ENCODE measurements at places on chromosomes 11 and 22. TPM values are rescaled to one million over a fixed set of nuclear protein-coding genes. Genes with fewer than 3 reads are reported as not detected.

DNA sequence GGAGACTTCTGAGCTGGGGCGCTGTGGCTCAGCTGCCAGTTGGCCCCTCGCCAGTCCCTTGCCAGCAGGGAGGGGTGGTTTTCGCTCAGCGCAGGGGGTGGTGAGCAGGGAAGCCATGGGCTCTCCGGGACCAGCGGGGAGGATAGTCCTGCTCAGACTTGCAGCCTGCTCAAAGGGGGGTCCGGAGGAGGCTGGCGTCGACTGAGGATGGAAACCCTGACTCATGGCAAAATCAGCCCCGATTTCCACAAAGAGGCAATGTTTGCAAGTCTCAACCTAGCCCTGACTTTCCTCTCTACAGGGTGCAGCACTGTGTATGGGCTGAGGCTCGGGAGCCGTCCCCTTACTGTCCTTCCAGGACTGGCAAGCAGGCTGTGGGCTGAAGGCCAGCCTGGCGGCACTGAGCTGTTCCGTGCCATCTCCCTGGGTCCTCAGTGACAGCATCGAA, 35.1 kb downstream of the FBLN1 start:
- H3K4me1 ChIP-seq: no peaks in the 10 kb centered on the region
- no peak for DNase-seq

- H3K4me3 ChIP-seq: no peak within 1 kb of the TSS
- H3K4me1 ChIP-seq: no peaks in the 10 kb centered on the region
- H3K36me3 ChIP-seq: no peaks in the 10 kb centered on the region
These were observed at the start of gene OR2AG2 for GRCh38 chr11:6771926-6772893. TSS of gene OR2AG2 (minus strand) at chr11:6771976. CDS start at chr11:6768957, 3,019 bp downstream.

DNA sequence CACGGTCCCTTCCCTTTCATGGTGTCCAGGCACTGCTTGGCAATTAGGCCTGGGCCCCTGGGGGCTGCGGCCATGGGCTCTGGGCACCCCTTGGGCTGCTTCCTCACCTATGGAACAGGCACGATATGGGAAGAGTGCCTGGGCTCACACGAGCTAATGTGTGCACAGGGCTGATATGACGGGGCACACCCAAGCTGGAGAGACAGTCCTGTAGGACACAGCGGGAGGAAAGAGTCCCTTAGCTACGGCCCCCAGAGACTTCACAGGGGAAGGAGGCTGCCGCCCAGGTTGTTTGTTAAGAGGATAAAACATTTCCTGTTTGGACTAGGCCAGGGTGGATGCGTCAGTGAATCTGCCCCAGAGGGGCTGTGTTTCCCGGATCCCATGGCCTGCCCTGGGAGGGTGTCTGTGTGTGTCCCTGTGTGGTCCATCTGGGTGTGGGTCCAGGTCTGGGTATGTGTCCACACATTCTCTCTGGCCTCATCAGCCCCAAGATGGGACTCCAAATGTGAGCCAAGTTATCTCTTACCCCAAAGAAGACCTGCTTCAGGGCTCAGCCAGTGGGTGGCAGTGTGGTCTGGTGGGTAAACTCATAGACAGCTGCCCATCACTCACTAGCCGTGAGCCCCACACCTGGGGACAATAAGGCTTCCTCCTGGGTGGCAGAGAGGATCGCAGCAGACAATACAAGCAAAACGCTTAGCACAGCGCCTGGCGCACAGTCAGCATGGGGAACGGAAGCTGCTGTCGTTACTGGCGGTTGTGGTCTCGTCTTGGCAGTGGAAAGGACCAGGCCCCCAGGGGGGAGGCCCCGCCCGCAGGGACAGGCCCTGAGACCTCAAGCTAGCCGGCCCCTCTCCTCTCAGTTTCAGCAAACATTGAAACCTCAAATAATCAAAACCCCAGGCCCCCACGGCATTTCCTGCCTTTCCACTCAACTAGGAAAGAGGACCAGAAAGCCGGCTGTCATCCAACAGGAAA, 3.2 kb upstream of the EMID1 start:
- H3K27ac ChIP-seq: peak overlapping the region; percentile 63
- H3K36me3 ChIP-seq: no peaks in the 10 kb centered on the region
- H3K4me3 ChIP-seq: no peak overlapping the region
- peak; percentile 73 for DNase-seq
- H3K27me3 ChIP-seq: no peaks in the 10 kb centered on the region
- H3K4me1 ChIP-seq: peaks cover 5% of the 10 kb centered on the region

DNA sequence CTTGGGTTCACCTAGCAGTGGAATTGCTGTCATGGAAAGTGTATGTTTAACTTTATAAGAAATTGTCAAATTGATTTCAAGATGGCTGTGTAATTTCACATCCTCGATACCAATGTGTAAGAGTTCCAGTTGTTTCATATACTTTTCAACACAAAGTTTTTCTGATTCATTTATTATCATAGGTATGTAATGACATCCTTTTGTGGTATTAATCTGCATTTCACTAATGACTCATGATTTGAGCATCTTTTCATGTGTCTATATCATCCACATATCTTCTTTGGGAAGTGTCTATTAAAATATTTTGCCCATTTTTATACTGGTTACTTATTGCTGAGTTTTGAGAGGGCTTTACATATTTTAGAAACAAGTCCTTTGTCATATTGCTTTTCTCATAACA, 17.0 kb upstream of the GLYATL1B start:
- H3K27me3 ChIP-seq: no peaks in the 10 kb centered on the region
- no peak for DNase-seq
- no peaks in the 10 kb centered on the region for H3K4me1 ChIP-seq
- no peak overlapping the region for H3K4me3 ChIP-seq

DNA sequence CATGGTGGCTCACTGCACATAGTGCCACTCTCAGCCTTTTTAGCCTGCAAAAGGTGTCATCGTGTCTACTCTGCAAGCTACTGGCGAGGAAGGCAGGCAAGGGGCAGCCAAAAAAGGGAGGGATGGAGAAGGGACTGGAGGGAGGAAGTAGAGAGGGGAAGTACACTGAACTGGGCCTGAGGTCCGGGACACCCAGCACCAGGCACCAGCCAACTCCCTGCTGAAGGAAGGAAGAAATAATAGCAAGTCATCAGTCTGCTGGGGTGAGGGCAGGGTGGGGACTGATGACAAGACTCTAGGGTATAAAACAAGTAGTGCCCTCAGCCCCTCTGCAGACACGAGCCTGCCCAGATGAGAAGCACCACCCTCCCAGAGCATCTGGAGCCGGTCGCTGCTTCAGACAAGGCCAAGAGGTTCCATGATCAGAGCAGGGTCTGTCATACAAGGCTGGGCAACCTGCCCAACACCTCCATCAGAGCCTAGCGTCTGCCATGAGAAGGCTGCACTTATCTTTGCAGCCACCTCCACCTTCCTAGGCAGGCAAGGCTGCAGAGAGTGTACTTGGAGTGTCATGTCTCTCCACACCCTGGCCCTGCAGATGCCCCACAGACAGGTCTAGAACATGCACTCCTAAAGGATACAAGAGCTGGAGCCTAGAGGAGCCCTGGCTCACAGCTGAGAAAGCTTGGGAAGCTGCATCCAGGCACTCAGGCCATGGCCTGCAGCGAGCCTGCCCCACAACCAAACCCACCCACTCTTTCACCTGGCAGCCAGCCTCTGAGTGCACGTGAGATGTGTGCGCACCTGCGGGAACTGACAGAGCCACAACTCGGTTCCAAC, 9.0 kb upstream of the COMT start:
- H3K27me3 ChIP-seq: no peaks in the 10 kb centered on the region
- DNase-seq: peak; percentile 78

GRCh38 chr22:35894937-35895708, 133.5 kb downstream of the RBFOX2 start:
- H3K27ac ChIP-seq: no peak overlapping the region
- H3K4me3 ChIP-seq: no peak overlapping the region
- no peaks in the 10 kb centered on the region for H3K36me3 ChIP-seq
- H3K27me3 ChIP-seq: no peaks in the 10 kb centered on the region
- peaks cover 1% of the 10 kb centered on the region for H3K4me1 ChIP-seq

The APOC3 gene
- 608 TPM for total RNA-seq

The CENPM gene
- 0.17 TPM for total RNA-seq

- no peak overlapping the region for H3K27ac ChIP-seq
- no peaks in the 10 kb centered on the region for H3K36me3 ChIP-seq
- no peak overlapping the region for H3K4me3 ChIP-seq
- H3K4me1 ChIP-seq: peaks cover 6% of the 10 kb centered on the region
- no peaks in the 10 kb centered on the region for H3K27me3 ChIP-seq
These were observed 4.3 kb downstream of the LRRC51 start for GRCh38 chr11:72084965-72085364.

The PPP2R1B gene
- 316 TPM for total RNA-seq

The LTO1 gene
- 8.3 TPM for total RNA-seq

The GPHA2 gene
- not detected for total RNA-seq

The XKR3 gene
- total RNA-seq: not detected

- H3K4me1 ChIP-seq: peaks cover 13% of the 10 kb centered on the region
- no peaks in the 10 kb centered on the region for H3K36me3 ChIP-seq
- no peak overlapping the region for H3K27ac ChIP-seq
- DNase-seq: no peak
- no peaks in the 10 kb centered on the region for H3K27me3 ChIP-seq
These were observed 639.1 kb downstream of the BRD1 start for GRCh38 chr22:49188591-49188990.

GRCh38 chr11:43927925-43928707, 14.3 kb upstream of the C11orf96 start:
- H3K36me3 ChIP-seq: no peaks in the 10 kb centered on the region
- peak overlapping the region; percentile 18 for H3K27ac ChIP-seq
- no peaks in the 10 kb centered on the region for H3K27me3 ChIP-seq
- DNase-seq: no peak

The APOL4 gene
- total RNA-seq: 1.5 TPM

DNA sequence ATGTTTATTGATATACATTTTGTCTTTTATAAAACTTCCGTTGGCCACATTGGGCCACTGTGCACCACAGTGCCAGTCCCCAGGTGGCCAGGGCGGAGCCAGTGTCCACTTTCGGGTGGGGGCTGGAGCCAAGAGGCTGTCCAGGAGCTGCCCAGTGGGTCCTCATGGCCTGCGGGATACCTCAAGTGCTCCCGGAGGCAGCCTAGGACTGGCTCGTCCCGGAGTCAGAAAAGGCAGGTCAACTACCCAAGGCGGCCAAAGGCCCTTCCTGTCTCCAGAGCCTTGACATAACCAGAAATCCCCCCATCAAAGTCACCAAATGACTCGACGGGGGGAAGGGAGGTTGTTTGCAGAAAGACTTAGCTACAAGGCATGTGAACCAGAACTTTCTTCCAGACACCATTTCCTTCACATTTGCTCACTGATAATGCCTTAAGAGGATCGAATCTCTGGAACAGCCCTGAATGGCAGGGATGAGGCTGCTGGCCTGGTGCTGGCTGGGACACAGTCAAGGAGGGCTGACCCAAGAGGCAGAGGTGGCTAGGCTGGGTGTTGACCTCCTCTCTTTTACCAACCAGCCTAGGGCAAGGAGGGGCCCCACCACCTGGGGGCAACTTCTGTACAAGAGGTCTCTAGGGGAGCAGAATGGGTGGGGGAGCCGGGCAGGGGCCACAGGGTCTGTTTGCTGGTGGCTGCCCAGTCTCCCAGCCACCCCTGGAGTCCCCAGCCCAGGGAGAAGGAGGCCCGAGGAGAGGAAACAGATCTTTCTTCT, 8.4 kb downstream of the MRGPRF start:
- no peak overlapping the region for H3K4me3 ChIP-seq
- H3K36me3 ChIP-seq: no peaks in the 10 kb centered on the region
- H3K27ac ChIP-seq: no peak overlapping the region
- DNase-seq: no peak

DNA sequence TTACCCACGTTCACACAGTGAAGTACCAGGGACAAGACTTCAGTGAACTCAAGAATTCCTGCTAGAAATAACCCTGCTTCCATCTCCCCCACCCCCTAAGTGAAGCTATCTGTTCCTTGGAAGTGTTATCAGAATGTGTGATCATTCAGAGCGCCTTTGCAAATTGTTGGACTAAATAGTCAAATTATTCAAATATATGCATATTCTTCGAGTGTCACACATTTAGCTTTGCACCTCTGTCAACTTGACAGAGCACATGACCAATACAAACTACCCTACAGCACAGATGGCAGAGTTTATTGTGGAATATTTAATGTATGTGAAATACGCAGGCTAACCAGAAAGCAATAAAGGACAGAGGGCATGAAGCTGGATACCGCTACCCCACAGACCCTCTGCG, 2.6 kb upstream of the BDNF start:
- H3K27me3 ChIP-seq: no peaks in the 10 kb centered on the region
- no peak overlapping the region for H3K27ac ChIP-seq
- H3K4me1 ChIP-seq: peaks cover 31% of the 10 kb centered on the region
- no peaks in the 10 kb centered on the region for H3K36me3 ChIP-seq
- no peak overlapping the region for H3K4me3 ChIP-seq

GRCh38 chr22:29531419-29531818, 22.1 kb downstream of the THOC5 start:
- no peak overlapping the region for H3K4me3 ChIP-seq
- no peaks in the 10 kb centered on the region for H3K27me3 ChIP-seq
- peaks cover 17% of the 10 kb centered on the region for H3K36me3 ChIP-seq

The ALDH3B1 gene
- 3.3 TPM for total RNA-seq

The SLC5A1 gene
- under 0.01 TPM for total RNA-seq

DNA sequence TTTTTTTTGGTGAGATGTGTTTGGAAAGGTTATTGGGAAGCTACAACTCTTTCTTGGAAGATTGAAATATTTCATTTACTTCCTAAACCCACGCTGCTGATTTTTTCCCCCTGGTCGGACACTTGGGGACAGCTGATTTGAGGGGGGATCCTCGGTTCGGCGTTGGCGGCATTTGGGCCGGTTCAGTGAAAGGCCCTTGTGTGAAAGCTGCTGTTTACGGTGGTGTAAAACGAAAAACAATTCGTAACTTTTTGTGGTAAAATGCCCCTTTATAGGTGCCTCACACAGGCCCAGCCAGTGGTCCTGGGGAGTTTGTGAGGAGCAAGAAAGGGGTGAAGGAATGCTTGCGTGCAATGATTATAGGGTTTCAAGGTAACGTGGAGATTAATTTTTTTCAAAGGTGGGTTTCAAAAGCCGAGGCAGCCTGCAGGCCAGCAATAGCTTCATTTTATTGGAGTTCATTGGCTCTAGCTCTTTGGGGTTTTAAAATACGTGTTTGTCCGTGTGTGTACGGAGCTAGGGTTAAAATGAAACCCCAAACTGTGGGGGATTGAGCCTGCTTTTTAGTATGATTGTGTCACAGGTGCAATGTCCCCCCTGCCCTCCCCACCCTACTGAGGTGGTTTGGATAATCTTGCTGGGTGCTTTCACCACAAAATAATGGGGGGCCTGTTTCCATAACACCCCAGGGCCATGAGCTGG, 77.2 kb upstream of the PPARA start:
- peaks cover 53% of the 10 kb centered on the region for H3K4me1 ChIP-seq
- peak overlapping the region; percentile 69 for H3K27ac ChIP-seq
- no peak for DNase-seq
- no peaks in the 10 kb centered on the region for H3K27me3 ChIP-seq
- no peaks in the 10 kb centered on the region for H3K36me3 ChIP-seq

DNA sequence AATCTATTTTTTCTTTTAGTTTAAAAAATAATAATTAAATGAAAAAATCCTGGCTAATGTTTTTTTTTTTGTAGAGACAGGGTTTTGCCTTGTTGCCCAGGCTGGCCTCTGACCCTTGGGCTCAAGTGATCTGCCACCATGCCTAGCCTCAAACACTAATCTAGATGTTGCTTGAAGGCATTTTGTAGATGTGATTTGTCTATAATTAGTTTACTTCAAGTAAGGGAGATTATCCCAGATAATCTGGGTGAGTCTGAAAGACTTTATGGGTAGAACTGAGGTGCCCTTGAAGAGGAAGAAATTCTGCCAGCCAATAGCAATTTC, 38.6 kb upstream of the RBFOX2 start:
- H3K27ac ChIP-seq: no peak overlapping the region
- DNase-seq: no peak
- H3K36me3 ChIP-seq: no peaks in the 10 kb centered on the region
- H3K27me3 ChIP-seq: no peaks in the 10 kb centered on the region
- peaks cover 13% of the 10 kb centered on the region for H3K4me1 ChIP-seq

- no peak overlapping the region for H3K4me3 ChIP-seq
- H3K27ac ChIP-seq: no peak overlapping the region
- no peaks in the 10 kb centered on the region for H3K36me3 ChIP-seq
- no peaks in the 10 kb centered on the region for H3K27me3 ChIP-seq
- no peak for DNase-seq
These were observed 2.3 kb upstream of the OSBPL5 start for GRCh38 chr11:3167143-3168119.

The SAA2 gene
- 27,037 TPM for total RNA-seq

The CSNK2A3 gene
- total RNA-seq: 0.92 TPM
